ENCODE measurements at places on chromosomes 16 and 17.

GRCh38 chr17:81810476-81810875, 6.5 kb downstream of the GCGR start:
- DNase-seq = no peak

DNA sequence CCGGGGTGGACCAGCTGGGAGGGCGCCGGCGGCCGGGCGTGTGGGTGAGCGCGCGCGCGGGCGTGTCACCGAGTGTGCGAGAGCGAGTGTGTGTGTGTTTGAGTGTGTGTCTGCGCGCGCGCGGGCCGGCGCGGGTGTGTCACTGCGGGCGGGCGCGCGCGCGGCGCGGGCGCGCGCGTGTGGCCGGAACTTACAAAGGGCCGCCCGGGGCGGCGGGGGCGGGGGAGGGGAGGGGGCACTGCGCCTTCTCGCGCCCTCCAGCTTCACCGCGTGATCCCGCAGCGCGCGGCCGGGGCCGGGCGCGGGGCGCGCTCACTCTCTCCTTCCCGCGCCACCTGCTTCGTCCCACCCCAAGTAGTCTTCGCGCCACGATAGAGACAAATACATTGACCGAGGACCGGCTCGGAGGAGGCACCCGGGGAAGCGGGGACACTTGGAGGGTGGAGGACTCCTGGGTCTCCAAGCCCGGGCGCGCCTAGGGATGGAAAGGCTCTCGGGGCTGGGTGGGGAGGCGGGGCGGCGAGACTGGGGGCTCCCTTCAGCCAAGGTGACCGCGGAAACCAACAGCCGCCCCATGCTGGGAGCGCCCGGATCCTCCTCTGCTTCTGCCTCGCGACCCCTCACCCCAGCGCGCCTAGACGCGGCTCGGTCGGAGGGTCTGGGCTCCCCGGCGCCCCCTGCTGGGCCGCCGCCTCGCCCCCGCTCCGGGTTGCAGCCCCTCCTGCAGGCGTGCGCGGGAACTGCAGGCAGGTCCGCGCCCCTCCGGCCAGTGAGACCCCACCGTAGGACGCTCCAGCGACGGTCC, at the start of gene SRCIN1:
TSS of gene SRCIN1 (minus strand) at position 112 of the 805 bp plus-strand sequence. CDS start 247 bp downstream, outside the sequence.
- DNase-seq = peak; percentile 49

- peak; percentile 75 for DNase-seq
Measured at GRCh38 chr17:38508954-38509771, 80.9 kb downstream of the ARHGAP23 start.

DNA sequence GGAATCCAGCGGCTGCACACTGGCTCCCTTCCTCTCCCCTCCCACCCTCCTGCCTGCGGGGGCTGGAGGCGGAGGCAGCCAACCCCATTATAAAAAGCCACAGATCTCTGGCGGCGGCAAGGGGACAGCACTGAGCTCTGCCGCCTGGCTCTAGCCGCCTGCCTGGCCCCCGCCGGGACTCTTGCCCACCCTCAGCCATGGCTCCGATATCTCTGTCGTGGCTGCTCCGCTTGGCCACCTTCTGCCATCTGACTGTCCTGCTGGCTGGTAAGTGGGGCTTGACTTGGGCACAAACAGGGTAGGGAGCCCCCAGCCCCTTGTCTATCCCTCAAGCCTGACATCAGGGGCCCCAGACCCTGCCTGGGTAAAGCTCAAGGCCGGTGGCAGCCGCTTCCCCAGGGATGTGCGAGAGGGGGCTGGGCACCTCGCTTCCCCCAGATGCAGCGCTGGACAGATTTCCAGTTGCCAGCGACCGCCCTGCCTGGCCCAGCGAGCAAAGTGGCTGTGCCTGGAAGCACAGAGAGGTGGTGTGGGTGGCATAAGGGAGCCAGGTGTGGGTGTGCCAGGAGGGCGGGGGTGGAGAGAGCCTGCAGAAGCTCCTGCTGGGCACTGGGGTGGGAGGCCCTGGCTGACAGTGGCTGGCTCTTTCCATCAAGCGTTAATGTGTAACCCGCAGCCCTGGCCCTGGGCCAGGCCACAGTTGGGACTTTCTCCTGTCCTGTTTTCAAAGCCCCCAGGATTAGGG, at the start of gene CX3CL1:
TSS of gene CX3CL1 (plus strand) at position 119 of the 745 bp plus-strand sequence. CDS start at position 198, 79 bp downstream.
- no peak for DNase-seq

DNA sequence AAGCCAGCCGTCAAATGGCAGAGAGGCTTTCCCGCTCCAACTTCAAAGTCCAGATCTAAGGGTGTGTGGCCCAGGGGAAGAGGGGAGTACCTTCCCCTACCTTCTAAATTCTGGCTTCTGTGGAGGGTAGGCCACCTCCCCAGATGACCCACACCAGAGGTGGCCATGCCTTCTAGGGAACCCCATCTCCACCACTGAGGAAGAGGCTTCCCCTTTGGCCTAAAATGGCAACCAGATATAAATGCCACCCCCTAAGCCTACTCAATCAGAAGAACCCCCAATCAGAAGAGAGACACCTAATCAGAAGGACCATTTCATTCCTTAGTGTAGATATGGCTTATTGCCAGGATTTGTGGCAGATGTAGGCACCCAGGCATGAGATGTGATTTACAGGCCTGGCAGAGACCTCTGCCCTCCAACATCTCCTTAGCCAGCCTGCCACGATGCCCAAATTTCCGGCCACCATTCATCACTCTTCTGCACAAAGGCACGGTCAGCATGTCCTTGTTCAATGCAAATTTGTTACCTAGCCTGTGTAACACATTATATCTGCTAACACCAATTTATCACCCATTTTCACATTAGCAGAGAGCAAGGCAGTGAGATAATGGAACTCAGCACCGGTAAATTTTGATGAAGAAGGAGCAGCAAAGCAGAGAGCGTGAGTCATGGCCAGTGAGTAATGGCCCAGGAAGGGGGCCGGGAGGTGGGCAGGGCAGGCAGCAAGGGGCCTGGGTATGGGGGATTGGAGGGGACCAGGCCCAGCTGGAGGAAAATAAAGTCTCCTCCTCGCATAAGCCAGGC, 1.2 kb upstream of the MGAT5B start:
- DNase-seq = no peak

DNA sequence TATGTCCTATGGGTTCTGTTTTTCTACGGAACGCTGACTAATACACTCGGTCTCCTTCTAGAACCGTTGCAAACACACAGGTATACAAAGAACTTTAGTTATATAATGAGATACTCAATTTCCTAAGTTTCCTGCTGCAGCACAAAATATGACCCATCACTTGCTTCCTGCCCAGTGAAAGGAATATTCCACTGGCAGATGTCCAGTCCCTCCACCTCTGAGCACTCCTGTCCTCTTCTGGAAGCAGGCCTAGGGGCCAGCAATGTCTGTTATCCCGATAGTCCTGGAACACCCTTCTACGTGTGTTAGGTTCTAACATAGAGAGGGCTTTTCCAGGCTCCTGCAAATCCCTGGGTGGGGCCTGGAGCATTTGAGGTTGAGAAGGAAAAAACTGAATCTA, 32.7 kb downstream of the ADAMTS18 start:
- no peak for DNase-seq

DNA sequence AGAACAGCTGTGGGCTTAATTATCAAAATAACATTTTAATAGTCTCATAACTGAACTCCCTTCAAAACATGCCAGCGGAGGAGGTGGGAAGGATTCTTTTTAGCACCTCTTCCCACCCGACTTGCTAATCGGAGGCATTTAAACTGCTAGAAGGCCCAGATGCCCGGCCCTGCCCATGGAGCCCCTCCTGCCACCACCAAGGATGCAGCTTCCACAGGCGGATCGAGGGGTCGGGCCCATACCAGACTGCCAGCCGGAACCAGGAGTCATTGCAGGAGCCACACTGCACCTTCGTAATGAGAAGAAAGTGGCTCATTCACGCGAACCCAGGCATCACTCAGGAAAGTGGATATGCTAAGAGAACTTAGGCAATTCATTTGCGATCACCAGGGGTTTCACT, 201.2 kb downstream of the C16orf78 start:
- no peak for DNase-seq

DNA sequence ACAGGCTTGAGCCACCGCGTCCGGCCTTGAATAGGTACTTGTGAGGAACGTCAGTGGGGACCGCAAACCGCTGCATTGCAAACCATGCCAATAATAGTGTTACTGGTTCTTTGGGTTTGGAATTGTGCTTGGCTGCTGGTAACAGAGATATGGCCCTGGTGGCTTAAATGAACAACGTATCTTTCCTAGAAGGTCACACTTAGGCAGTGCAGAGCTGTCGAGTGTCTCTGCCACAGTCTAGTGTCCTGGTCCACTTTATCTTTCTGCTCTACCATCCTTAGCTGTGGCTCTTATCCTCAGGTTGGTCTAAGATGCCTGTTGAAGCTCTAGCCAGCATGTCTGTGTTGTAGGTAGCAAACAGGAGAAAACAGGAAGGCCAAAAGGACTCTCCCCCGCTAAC, 262.1 kb downstream of the SNX29 start:
- no peak for DNase-seq

DNA sequence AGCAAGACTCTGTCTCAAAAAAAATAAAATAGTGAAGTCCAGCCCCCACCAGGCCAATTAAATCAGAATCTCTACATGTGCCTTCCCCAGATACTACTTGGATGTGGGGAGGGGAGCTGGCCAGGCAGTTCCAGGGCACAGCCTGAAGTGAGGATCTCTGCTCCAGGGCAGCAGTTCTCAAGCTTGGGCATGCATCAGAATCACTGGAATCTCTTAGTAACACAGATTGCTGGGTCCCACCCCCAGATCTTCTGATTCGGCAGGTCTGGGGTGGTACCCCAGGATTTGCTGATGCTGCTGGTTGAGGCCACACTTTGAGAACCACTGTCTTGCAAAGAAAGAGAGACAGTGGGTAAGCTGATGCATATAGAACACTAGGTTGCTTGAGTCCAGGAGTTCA, 8.3 kb upstream of the CDH5 start:
- no peak for DNase-seq

DNA sequence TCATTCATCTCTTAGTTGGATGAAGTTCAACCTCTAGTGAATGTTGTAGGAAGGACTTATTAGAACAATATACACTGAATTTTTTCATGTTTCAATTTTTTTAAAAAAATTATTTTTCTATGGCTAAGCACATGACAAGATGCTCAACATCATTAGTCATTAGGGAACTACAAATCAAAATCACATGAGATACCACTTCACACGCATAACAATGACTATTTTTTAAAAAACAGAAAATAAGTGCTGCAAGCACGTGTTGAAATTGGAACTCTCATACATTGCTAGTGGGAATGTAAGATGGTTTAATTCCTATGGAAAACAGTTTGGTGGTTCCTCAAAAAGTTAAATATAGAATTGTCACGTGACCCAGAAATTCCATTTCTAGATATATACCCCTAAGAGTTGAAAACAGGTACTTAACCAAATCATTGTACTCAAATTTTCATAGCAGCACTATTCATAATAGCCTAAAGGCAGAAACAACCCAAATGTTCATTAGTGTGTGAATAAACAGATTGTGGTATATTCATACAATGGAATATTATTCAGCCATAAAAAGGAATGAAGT, 85.2 kb upstream of the AKTIP start:
- DNase-seq = no peak
